ENCODE measurements at places on chromosomes 12 and 14.

- DNase-seq = no peak
These were observed 74.4 kb upstream of the SYT1 start for GRCh38 chr12:78790148-78790547.

DNA sequence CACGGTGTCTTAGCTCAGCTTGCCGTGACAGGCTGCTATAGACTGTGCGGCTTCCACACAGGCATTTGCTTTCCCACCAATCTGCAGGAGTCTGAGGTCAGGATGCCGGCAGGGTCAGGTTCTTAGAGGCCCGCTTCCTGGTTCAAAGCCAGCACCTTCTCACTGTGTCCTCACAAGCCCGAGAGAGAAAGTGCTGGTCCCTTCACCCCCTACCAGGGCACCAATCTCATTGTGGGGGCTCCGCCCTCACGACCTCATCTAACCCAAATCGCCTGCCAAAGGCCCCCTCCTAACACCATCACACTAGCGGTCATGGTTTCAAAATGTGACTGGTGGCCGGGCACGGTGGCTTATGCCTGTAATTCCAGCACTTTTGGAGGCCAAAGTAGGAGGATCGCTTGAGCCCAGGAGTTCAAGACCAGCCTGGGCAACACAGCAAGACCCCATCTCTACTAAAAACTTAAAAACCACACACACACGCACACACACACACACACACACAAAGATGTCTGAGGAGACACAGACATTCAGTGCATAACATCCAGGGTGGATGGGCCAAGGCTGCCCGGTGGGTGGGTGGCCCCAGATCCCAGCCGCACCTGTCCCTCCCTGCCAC, 26.8 kb downstream of the MMP17 start:
- DNase-seq = no peak

DNA sequence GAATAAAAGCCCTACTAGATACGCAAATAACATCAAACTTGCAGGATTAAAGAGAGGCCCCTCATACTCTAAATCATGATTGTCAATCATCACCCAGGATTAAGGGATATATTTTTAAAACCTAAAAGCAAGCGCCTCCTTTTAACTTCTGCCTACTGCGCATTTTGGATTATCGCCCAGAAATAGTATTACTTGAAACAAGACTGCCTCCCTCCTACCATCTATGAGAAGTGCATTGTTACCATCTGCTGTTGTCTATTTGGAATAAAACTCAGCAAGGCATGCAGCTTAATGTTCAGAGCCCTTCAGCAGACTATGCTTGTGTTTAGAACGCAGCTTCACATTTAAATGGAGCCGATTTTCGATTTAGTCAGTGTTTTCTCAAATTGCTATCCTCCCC, 79.6 kb downstream of the EXOC5 start:
- no peak for DNase-seq

DNA sequence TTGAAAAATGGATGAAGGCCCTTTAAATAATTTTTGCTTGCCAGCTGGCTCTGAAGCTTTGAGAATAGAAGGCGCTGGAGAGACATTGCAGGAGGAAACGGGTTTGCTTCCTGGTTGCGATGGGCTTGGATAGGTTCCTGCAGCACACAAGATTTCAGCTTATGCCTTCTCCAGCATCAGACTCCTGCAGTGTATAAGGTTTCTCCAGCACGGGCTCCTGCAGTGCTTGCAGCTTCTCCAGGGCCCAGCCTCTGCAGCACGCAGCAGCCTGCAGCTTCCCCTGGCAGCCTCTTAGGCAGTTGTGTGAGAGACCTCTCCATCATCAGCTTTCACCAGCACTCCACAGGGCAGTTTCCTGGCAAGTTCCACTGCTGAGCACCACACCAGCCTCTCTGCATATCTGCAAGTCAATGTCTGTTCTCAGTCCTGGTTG, 78.7 kb upstream of the ZDHHC17 start:
- no peak for DNase-seq

GRCh38 chr14:31205681-31206535, 1.7 kb downstream of the HECTD1 start:
- DNase-seq = no peak

DNA sequence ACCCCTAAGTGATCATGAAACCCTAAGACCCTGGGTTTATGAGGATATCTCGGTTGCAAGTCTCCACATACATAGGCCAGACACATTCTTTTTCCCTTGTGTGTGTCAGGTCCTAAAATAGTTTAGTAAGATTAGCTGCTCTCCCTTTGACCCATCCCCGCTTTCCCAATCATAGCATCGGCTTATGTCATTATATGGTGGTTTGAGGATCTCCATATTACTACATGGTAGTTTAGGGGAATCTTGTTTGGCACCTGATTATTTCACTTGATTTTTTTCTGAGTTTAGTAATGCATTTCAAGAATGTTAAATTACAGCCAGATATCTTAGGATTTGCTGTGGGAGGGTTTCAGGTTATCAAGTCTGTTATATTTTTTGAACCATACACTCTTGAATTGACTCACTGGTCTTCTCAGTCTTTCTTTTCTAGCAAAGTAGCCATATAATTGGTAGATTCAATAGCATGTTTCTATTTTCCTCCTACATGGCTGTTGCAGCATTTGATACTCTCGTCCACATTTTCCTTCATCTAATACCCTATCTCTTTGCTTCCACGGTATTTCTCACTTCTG, 68.3 kb upstream of the TRHDE start:
- DNase-seq = no peak

DNA sequence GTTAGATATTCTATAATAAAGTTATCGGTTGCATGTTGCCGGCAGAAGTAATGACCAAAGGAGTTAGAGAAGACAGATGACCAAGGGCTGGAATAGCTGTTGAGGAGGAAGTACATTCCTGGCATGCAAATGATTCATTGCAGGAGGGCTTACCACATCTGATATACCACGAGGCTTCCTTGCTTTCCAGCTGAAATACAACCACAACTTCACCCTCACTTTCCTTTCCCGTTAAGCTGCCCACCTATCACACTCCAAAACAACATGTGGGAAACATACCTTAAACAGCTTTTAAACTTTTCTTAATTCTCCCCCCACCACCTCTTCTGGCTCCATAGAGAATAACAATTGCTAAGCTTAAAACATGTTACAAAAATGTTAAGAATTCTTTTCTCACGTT, 594.1 kb downstream of the NRXN3 start:
- DNase-seq = no peak

DNA sequence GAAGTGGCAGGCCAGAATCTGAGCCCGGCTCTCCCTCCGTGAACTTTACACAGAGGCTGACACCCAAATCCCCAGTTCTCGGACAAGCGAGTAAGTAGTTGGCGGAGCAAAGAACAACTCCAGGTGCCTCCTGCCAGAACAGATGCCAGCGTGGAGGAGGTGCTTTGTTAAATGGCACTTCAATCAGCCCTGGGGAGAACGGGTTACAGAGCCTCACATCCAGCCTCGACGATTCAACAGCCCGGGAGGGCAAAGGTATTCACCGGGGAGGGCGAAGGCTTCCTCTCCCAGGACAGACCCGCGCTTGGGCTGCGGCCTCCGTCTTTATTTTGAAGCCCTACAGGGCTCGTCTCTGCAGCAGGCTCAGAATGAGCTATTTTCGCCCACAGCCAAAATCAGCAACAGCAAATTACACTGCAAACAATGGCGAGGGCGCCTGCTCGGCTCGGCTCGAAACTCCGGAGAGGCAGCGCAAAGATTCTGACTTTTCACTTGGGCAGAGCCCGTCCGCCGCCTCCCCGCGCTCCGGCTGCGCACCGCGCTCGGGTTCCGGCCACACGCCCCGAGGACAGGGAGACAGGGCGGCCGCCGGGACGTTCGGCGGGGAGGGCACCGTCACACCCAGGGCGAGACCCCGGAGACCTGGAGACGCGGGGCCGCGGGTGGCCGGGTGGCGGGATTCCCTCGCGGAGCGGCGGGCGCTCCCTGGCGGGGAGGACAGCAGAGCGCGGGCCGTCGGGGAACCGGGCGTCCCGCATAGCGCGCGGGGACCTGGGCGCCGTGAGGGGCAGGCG, 811 bp downstream of the TMCC3 start:
- no peak for DNase-seq

DNA sequence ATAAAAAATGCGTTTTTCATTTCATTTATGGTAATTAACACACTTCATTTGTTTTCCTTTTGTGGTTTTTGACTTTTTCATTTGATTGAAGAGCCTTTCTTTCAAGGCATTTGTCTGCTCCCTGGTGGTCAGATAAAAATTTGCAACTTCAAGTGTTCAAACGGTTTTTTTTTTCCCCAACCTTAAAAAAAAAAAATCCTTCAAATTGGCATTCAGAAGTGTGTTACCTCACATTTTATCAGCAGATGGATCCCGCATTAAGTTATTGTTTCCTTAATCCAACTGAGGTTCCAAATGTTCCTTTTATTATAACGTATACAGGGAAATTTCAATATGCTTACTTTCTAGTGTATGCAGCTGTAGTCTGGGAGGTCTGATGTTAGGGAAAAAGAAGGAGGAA, 47.2 kb downstream of the MYF5 start:
- DNase-seq = no peak

DNA sequence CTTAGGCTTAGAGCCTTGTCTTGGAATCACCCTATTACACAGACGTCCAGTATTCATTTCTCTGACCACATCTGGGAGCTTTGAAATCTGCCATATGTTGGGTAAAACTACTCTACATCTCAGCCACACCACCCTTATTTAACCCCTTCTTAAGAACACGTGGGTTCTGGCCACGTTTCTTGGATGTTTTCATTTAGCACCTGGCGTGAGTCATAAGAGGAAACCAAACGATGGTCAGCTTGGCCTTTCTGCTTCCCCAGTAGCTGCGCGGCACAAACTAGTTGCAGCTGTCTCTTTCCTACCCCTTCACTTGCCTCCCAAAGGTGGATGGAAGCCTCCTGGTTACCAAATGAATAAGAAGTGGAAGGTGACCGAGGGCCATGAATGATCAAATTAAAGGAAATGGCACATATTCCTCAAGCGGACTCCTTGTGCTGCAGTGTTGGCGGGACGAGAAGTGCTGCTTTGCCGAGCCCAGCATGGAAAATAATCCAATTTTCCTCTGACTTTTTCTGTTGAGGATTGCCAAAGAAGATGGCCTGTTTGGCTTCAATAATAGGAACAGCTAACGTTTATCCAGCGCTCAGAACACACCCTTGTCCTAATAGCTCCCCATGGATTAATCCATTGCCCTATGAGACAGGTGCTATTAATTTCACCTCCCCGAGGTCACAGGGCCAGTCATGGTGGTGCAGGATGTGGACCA, 154.1 kb downstream of the ZNF664 start:
- no peak for DNase-seq

GRCh38 chr14:74491956-74492775, 939 bp downstream of the NPC2 start:
- no peak for DNase-seq

- no peak for DNase-seq
These were observed 113.3 kb upstream of the ATP2B1 start for GRCh38 chr12:89821896-89822295.
